Fibroblast of skin of left quadriceps (primary cell): ENCODE measurements at places on chromosomes 12 and 14.
A peak's percentile ranks its signal among the peaks of the same experiment; 100 is the strongest.

GRCh38 chr12:28704477-28705169 lies 444.5 kb upstream of the FAR2 start:
- DNase-seq, result no peak

DNA sequence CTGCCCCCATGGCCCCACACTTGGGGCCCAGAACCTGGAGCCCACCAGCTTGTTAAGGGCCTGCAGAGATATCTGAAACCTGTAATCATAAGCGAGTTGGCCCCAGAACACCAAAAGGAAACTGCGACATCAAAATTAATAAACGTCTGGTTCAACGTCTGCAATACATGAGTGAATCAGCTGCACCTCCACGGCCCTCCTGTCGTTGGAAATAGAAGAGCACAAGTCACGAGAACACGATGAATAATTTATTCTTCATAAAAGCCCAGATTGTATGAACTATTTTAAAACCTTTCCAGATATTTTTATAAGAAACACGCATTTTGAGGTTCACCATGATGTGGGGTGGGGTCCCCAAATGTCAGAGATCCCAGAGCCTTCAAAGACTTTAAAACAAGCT lies 9.7 kb upstream of the CMKLR1 start:
- DNase-seq, result no peak

- no peak for DNase-seq
Observed at GRCh38 chr14:29741909-29742401, 185.7 kb downstream of the PRKD1 start.

DNA sequence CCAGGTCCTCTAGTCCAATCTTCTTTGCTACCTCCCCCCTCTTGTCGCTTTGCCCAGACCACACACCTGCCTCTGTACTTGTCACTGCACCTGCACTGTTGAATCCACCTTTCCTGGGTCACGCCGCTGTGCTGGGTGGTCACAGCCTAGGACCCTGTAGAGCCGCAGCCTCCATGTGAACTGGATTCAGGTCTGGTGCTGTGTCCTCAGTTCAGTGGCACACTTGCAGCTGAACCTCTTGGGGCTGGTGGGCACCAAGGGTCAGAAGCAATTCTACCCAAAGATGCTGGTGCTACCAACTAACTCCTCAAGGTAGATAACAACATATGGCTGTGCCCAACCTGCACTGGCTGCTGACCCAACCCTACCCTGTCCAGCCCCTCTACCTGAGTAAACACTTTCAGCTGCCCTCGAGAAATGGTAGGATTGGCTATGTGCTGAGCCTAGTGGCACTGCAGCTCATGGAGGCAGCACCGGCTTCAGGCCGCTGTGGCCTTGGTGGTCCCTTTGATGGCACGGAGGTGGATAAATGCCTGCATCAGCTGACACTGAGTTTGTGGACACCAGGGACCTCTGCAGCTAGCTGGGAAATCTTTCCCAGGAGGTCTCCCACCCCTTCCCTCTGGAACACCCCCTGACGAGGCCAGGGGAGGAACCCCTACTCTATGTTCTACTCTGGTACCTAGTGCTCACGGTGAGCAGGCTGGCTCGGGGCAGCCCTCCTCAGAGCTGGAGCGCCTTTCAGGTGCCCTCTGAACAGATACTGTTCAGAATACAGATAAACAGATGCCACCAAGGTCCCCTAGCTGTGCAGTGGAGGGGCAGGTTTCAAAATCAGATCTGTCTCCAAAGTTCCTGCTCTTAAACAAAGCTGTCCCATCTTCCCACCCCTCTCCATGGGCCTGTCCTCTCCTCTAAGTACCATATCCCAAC lies 14.3 kb downstream of the AGAP2 start:
- no peak for DNase-seq

- no peak for DNase-seq
Observed at GRCh38 chr12:31470459-31470858, 120.5 kb downstream of the DENND5B start.

GRCh38 chr12:13193505-13194231 lies 2.9 kb upstream of the EMP1 start:
- no peak for DNase-seq

- DNase-seq, result peak; percentile 80
Observed at GRCh38 chr12:47270782-47271664, 191.3 kb upstream of the AMIGO2 start.

DNA sequence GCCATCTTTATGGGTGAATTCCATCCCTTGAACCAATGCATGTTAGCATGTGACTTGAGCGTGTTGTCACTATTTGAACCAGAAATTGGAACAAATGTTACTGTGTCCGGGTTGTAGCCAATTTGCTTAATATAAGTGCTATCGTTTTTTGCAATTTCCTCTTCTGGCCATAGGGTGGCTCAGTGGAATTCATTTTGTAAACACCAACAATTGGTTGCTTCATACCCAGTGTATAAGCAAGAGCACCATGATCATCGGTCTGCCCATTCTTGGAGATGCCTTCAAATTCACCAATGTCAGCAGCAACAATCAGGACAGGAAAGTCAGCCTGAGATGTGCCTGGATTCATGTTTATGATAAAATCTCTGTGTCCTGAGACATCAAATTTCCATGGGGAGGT lies 5.0 kb upstream of the NEDD1 start:
- no peak for DNase-seq

GRCh38 chr12:123141615-123142517 lies 9.0 kb downstream of the PITPNM2 start:
- peak; percentile 42 for DNase-seq

DNA sequence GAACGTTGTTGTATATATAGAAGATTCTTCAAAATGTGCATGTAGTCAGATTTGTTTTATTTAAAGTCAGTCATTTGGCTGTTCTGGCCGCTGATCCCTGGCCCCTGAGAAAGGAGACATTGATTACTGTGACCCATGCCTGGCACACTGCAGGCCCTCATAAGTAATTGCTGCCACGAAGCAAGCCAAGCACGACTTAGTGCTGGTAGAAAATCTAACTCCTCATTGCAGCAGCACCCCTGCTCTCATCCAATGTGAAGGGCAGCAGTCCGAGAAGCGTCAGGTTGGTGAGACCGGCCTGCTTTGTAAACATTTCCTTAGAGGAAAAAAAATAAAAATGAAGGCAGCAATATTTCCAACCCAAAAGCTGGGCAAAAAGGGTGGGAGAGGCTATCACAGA lies 22.8 kb upstream of the TMTC2 start:
- DNase-seq, result no peak

GRCh38 chr12:104667139-104667538 lies 210.4 kb downstream of the CHST11 start:
- no peak for DNase-seq

DNA sequence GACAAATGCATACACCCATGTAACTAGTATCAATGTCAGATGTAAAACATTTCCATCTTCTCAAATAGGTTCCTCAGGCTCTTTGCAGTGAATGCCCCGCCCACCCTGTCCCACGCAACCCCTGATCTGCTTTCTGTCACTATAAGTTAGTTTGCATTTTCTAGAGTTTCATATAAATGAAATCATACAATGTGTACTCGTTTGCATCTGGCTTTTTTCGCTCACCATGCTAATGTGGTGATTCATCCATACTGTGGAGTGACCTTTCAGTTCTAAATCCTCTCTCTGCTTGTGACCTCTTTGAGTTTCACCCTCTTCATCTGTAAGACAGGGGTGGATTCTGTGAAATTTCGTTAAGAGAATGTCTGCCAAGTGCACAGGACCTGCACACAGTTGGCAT lies 30.6 kb upstream of the MSI1 start:
- peak; percentile 10 for DNase-seq

DNA sequence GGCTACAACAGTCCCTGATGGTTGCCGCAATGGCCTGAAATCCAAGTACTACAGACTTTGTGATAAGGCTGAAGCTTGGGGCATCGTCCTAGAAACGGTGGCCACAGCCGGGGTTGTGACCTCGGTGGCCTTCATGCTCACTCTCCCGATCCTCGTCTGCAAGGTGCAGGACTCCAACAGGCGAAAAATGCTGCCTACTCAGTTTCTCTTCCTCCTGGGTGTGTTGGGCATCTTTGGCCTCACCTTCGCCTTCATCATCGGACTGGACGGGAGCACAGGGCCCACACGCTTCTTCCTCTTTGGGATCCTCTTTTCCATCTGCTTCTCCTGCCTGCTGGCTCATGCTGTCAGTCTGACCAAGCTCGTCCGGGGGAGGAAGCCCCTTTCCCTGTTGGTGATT lies 16.9 kb downstream of the GPRC5A start:
- DNase-seq, result no peak

DNA sequence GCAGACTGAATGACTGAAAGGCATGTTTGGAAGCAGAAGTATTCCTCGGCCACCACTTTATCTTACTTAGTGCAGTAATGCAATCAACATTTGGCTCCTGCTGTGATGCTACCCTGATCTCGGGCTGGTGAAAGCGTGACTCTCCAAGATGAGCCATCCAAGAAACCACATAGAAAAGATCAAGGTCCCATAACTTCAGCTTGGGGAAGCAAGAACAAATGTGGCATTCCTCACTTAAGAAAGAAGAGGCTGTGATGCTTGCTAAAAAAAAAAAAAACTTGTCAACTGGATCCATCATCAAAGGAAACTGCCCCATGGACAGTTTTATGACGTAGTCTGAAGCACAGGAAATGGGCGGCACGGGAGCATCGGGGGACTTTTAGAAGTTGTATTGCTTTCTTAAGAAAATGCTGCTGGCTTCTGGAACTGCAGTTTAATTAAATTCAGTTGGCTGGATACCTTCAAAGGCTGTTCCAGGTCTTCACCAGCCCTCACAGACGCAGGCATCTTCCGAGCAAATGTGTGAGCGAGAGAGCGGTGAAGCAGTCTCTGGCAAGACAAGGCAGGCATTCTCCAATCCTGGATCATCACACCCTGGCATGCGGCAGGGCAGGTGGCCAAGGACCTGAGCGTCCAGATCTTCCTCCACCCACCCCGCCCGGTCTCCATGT lies 38.2 kb upstream of the MAP1LC3B2 start:
- DNase-seq, result peak; percentile 77

DNA sequence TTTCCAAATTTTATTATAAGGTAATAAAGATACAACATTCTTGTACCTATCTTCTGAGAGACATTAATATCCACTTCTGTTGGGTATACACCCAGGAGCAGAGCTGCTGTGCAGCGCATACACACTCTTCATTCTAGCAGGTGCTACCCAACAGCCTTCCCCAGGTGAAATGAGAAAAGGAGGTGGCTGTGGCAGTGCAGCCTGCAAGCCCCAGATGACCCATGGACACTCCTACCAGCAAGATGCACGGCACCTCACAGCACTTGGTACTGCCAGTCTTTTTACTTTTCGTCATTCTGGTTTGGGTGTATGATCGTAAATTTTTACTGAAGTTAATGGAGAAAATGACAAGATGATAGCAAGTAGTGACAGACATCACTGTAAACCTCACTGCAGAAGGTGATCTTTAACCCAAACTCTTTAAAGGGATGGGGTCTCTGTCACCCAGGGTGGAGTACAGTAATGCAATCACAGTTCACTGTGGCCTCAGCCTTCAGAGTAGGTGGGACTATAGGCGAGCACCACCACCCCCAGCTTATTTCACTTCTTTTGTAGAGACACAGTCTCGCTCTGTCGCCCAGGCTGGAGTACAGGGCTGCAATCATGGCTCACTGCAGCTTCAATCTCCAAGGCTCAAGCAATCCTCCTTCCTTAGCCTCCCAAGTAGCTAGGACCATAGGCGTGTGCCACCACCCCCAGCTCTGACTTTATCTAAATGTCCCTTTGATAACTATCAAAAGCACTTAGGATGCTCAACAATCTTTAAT lies 26.5 kb downstream of the VPS37B start:
- no peak for DNase-seq

- no peak for DNase-seq
Observed at GRCh38 chr12:55899082-55899481, 28.6 kb downstream of the PYM1 start.

GRCh38 chr12:41333974-41334373 lies 145.9 kb downstream of the PDZRN4 start:
- DNase-seq, result no peak

- DNase-seq, result no peak
Observed at GRCh38 chr12:55704824-55705718, 2.6 kb downstream of the ITGA7 start.

- no peak for DNase-seq
Observed at GRCh38 chr12:14400599-14400998, 35.1 kb downstream of the ATF7IP start.

DNA sequence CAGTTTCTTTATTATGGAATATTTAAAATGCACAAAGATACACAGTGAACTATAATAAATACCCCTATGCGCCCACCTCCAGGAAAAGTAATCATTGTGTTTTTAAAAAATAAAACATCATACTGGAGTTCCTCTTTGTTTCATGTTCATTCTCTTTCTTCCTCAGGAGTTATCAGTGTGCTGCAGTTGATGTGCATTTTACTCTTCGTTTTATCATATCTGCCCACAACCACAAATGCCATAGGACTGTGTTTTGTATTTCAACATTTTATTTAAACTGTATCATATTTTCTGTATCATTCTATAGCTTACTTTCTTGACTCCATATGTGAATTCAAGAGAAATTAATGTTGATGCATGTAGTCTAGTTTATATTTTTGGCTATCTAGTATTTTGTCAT lies 53.9 kb downstream of the TSHR start:
- DNase-seq, result no peak

DNA sequence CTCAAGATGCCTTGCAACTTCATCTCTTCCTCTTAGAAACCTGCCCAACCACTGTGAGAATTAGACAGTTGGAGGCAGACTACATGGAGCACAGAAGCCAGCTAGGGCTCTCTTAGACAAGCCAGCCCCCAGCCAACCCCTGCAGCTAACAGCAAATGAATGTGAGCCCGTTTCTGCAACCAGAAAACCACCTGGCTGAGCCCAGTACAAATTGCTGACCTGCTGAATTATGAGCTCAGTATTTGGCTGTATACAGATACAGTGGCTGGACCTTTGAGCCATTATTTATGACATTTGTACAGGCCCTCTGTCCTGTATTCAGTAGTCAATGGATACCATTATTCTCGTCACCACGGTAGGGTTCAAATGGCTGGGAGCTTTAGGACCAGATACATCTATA lies 112.9 kb downstream of the TBX5 start:
- DNase-seq, result no peak

DNA sequence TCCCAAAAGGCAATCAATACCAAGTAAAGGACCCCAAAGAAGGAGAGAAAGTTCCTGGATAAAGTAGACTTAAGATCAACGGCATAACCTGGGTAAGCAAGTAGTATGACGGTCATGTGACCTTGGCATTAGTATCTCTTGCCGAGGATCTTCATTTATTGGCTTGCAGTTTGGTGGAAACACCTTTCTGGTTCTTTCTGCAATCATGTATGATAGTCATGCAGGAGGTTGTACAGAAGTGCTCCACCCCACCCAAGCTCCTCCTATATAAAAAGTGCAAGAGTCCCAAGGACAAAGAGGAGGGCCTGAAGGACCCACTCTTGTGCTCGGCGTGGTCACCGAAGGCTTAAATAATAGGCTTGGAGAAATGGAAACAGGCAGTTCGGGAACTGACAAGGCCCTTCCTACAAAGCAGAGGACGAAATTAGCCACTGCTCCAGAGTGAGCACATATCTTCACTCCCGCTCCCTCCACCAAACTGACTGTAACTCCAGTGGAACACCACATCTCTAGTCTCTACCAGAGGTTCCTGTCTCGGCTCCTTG lies 750 bp downstream of the CS start:
- no peak for DNase-seq
